ENCODE measurements at places on chromosomes 6 and 20. TPM values are rescaled to one million over a fixed set of nuclear protein-coding genes. Genes with fewer than 3 reads are reported as not detected.

- no peaks in the 10 kb centered on the region for H3K36me3 ChIP-seq
- H3K27me3 ChIP-seq, result no peaks in the 10 kb centered on the region
- no peaks in the 10 kb centered on the region for H3K4me1 ChIP-seq
- H3K27ac ChIP-seq, result no peak overlapping the region
- no peak for DNase-seq
Observed at GRCh38 chr6:139334806-139335446, 39.5 kb downstream of the CITED2 start.

EMILIN3 gene
- total RNA-seq, result not detected

DNA sequence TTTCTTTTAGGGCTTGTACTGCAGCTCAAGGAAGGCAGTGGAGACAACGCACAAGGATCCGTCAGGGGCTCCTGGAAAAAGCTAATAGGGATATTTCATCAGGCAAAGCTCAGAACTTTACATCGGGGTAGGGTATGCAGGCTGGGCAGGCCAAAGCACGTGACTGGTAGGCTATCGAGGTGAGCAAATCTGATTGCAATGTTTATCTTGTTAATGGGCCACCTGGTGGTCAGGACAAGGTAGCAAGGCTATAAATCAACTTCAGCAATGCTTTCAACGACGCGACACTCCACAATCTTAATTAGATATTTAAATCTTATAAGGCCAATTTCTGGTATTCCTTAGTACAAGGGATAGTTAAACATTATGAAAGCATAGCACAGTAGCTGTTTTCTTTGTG, 1302.8 kb upstream of the EYS start:
- H3K27me3 ChIP-seq, result no peaks in the 10 kb centered on the region
- no peak overlapping the region for H3K4me3 ChIP-seq
- H3K36me3 ChIP-seq, result no peaks in the 10 kb centered on the region

PTGIS gene
- 7.8 TPM for total RNA-seq

Data from CD8-positive, alpha-beta memory T cell (primary cell).